Fibroblast of upper back skin (primary cell): ENCODE measurements at places on chromosomes 1 and 21.

DNA sequence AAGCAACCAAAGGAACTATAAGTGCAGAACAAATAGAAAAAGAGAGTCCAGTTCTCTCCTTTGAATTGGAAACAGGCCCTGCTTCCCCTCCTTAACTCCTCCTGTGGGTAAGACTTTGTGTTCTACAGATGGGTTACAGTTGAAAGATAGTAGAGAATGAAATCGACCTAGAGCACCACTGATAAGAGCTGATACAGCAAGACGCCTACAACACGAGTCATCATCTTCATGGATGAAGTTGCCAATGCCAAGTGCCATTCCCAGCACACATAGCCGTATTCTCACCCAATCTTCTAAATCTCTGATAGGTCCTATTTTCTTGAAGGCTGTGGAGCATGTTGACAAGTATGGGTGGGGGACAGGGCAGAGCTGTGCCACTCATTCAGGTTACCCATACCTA is 99.8 kb upstream of the CAMK1G start:
- no peak for DNase-seq

DNA sequence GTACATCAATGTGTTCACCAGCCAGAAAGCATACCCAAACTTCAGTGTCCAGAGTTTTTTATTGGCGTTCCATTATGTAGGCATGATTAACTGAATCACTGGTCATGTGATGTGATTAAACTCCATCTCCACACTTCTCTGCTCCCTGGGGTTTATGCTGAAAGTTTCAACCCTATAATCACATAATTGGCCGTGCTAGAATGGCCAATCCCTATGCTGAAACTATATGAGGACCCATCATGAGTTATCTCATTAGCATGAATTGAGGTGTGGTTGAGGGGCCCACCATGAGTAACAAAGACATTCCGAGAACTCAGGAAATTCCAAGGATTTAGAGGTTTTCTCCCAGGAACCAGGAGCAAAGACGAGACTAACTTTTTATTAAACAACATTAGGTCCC is 31.8 kb upstream of the FBXO28 start:
- DNase-seq: peak; percentile 61

GRCh38 chr21:43790010-43790524 is 690 bp downstream of the RRP1 start:
- DNase-seq: no peak

DNA sequence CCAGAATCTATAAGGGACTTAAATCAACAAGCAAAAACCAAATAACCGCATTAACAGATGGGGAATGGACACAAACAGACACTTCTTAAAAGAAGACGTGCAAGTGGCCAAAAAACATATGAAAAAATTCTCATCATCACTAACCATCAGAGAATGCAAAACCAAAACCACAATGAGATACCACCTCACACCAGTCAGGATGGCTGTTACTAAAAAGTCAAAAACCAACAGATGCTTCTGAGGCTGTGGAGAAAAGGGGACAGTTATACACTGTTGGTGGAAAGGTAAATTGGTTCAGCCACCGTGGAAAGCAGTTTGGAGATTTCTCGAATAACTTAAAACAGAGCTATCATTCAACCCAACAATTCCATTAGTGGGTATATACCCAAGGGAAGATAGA is 124.9 kb upstream of the OLIG2 start:
- no peak for DNase-seq

GRCh38 chr1:27574001-27574781 is 29.8 kb downstream of the AHDC1 start:
- DNase-seq: no peak

DNA sequence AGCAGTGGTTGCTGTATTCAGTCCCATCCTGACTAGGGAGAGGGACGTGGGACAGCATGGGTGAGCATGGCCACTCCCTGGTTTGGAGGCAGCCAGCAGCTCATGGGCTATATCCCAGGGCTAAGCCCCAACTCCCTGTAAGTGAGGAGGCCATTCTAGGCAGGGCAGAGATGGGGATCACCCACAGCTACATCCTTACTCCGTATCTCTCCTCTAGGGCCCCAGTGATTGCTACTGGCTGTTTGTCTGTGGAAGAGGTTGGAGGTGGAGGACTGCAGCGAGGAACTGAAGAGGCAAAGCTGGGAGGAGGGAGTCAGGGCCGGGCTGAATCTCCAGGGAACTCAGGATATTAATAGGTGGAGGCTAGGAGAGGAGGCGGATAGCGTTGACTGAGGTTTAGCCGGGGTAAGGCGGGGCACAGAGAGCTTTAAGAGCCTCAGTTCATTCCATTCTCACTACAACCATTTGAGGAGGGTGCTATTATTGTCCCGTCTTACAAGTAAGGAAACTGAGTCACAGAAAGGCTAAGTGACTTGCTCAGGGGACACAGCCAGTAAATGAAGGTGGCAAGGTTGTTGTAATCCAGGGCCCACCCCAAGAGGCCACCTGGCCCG is 6.8 kb downstream of the OLIG2 start:
- no peak for DNase-seq

DNA sequence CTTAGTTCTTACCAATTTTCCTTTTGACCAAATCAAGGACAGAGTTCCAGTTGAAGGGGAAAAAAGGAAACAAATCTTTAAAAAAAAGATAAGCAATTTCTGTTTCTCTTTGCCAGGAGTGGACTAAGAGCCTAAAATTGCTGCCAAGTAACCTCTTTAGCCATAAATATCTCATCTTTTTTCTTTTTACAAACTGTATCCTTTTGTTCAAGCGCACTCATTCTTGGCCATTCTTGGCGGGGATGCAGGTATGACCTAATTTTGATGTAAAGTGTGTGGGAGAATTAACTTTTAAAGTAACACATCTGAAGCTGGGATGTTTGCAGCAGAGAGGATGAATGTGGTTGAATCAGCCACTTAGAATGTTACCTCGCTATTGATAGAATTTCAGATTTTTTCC is 13.4 kb upstream of the KIF1B start:
- peak; percentile 45 for DNase-seq

DNA sequence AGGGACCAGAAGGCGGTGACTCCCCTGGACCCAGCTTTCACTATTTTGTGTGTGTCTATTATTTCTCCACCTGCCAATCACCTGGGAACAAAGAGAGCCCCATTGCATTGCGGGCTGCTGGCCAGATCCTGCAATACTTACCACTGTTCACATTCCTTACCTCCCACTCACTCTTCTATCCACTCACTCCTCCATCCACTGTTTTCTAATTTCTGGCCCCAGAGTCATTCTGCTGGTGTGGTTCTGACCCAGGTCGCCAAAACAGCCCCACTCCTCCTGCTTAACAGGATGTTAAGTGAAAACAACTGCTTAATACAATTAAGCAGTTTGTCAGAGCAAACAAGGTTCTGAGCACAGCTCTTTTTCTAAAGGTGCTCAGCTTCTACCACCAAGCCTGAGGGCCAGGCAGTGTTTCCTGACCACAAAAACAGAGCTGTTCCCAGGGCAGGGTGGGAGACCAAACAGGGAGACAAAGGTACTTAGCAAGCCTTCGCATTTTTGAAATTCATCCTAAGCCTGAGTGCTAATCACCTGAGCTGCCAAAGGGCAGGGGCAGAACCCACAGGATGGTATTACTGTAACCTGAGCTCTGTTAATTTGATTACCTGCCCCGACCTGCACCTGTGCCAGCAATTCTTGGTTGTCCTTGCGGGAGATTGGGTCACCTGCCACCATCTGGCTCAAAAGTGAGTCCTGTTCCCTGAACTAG is 38.5 kb upstream of the EFCAB14 start:
- DNase-seq: peak; percentile 1

- DNase-seq: no peak
Measured at GRCh38 chr1:15452216-15452615, 4.3 kb upstream of the CELA2A start.

GRCh38 chr1:89989799-89990198 is 5.1 kb upstream of the ZNF326 start:
- no peak for DNase-seq

GRCh38 chr1:27755286-27755685 is 17.7 kb upstream of the STX12 start:
- DNase-seq: no peak

- peak; percentile 83 for DNase-seq
Measured at GRCh38 chr1:243264717-243265116, 8.9 kb downstream of the SDCCAG8 start.

GRCh38 chr1:199867601-199868000 is 159.9 kb upstream of the NR5A2 start:
- DNase-seq: no peak

- DNase-seq: peak; percentile 85
Measured at GRCh38 chr1:44628962-44629756, 45.1 kb downstream of the TMEM53 start.

DNA sequence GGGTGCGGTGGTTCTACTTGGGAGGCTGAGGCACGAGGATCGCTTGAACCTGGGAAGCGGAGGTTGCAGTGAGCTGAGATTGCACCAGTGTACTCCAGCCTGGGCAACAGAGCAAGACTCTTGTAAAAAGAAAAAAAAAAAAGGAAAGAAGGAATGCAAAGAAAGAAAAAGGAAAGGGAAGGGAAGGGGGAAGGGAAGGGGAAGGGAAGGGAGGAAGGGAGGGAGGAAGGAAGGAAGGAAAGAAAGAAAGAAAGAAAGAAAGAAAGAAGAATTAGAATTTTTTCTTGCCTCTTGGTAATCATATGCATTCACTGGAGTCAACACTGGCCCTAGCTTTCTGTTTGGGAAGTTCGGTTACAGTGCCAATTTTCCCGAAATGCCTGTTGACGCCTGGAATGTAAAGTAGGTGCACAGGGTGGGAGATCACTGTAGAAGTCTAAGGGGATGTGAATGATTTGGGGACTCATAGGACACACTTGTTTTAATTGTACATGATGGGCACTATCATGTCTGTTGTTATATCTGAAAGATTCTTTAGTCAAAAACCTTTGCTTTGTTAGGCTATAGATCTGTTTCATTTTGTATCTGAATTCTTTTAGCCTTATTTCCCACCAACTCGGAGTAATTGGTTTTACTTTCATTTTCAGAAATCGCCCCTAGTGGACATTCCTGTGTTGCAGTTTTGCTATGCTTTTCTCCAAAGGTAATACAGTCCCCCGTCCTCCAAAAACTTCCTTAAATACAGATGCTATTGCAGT is 59.8 kb upstream of the MORC3 start:
- peak; percentile 74 for DNase-seq

DNA sequence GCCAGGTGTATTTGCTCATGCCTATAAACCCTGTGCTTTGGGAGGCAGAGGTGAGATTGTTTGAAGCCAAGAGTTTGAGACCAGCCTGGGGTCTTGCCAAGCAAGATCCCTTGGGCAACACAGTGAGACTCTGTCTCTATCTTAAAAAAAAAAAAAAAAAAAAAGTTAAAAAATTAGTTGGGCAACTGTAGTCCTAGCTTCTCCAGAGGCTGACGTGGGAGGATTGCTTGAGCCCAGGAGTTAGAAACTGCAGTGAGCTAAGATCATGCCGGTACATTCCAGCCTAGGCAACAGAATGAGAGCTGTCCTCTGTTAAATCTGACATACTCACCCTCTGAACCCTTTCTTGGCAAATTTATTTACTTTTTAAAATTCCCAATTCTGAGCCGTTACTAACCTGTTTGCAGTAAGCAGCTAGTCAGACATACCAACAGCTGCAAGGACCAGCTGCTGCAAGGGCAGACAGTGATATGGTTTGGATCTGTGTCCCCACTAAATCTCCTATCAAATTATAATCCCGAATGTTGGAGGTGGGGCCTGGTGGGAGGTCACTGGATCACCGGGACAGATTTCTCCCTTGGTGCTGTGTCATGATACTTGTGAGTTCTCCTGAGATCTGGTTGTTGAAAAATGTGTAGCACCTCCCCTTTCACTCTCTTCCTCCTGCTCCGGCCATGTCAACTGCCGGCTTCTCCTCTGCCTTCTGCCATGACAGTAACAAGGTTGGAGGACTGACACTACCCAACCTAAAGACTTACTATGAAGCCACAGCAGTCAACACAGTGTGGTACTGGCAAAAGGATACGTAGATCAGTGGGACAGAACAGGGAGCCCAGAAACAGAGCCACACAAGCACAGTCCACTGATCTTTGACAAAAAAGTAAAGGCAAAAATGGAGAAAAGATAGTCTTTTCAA is 10.6 kb downstream of the PARP1 start:
- DNase-seq: no peak

- no peak for DNase-seq
Measured at GRCh38 chr1:87941337-87941946, 612.8 kb downstream of the LMO4 start.

GRCh38 chr1:115320377-115320776 is 17.7 kb downstream of the NGF start:
- no peak for DNase-seq

DNA sequence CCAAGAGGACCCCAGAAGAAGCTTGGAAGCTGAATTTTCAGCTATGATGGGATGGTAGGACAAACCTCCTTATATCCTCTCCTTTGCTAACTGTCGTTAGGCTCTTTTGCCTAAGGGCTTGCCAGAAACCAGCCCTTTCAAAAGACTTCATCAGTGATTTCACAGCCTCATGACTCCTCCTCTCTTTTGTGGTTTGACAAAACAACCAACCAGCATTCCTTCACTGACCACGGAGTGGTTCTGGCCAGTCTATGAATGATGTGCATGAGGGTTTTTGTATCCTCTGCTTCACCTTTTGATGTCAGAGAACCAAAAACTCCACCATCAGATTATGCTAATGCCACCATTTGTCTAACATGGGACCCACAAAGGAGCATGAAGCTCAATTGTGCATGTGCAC is 116.9 kb upstream of the COA6 start:
- DNase-seq: peak; percentile 5

DNA sequence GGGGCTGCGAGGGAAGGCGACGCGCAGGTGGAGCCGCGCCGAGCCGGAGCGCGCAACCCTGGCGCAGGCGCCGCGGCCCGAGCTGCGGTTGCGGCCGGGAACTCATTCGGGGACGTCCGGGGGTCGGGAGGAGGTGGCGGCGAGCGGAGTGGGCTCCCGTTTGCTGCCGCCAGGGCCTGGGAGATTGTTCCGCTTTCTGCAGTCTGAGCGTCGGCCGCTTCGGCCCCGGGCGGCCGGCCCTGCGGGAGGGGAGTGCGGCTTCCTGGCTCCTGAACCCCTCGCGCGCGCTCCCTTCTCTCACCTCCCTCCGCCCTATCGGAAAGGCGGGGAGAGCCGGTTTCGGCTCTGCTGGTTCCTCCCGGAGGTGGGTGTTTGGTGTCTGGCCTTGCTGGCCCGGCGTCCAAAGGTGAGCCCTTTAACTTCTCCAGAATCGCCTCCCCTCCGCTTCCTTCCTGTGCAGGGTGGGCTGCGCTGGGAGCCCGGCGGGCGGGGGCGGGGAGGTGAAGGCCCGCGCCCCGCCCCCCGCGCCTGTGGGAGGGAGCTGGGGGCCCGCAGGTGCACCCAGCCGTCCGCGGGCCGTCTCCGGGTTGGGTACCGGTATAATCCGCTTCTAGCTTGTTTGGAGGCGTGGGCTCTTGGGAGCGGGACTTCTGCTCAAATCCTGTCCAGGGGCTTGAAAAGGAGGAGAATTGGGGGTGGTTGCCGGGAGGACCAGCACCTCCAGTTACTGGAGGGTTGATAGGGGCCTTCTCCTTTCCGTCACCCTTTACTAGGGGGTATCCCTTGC is 683 bp downstream of the LRRC8D start:
- DNase-seq: no peak

- no peak for DNase-seq
Measured at GRCh38 chr1:209790286-209791193, 6.2 kb upstream of the C1orf74 start.

DNA sequence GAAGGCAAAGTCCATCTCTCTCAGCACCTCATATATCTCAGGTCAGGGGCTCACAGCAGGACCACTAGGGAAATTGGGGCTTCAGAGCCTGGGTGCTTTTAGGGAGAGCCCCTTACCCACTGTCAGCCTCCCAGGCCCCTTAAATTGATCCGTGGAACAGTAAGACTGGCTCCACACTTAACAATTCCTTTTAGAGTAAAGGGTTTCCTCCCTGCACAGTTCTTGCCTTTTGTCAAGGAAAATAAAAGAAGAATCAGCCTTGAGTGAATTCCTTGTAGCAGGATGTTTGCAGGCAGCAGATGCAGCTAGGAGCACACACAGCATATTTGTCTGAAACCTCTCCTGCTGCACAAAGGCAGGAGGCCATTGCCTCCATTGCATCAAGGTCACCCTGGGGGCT is 184.9 kb downstream of the SEC16B start:
- no peak for DNase-seq
